ENCODE measurements at places on chromosomes 6 and 20.

- H3K36me3 ChIP-seq = no peaks in the 10 kb centered on the region
- no peaks in the 10 kb centered on the region for H3K27me3 ChIP-seq
- no peak overlapping the region for H3K27ac ChIP-seq
- H3K4me1 ChIP-seq = peaks cover 3% of the 10 kb centered on the region
Observed at GRCh38 chr20:34904202-34904621, 27.8 kb downstream of the ACSS2 start.

DNA sequence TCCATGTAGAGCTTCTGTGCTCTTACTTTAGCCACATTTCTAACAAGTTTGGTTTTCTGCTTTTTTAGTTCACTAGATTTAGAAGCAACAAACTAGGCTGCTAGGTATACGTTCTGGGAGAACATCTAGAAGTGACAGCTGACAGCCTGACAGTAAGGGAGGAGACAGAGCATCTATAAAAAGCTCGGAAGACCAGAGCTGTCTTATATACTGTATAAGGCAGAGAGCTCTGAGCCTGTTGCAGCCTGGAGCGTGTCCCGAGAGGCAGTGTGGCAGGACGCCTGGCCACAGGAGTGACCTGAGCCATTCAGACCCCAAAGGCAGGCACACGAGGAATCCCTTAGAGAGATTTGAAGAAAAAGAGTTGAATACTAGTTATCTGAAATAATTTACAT is 24.6 kb downstream of the PPP1R14C start:
- no peak for DNase-seq
- H3K27me3 ChIP-seq = peaks cover 31% of the 10 kb centered on the region
- no peak overlapping the region for H3K27ac ChIP-seq
- no peak overlapping the region for H3K4me3 ChIP-seq
- no peaks in the 10 kb centered on the region for H3K36me3 ChIP-seq

GRCh38 chr20:22001886-22002285 is 296.4 kb downstream of the PAX1 start:
- no peak for DNase-seq
- H3K27ac ChIP-seq = no peak overlapping the region
- no peaks in the 10 kb centered on the region for H3K4me1 ChIP-seq
- H3K4me3 ChIP-seq = no peak overlapping the region
- no peaks in the 10 kb centered on the region for H3K36me3 ChIP-seq

DNA sequence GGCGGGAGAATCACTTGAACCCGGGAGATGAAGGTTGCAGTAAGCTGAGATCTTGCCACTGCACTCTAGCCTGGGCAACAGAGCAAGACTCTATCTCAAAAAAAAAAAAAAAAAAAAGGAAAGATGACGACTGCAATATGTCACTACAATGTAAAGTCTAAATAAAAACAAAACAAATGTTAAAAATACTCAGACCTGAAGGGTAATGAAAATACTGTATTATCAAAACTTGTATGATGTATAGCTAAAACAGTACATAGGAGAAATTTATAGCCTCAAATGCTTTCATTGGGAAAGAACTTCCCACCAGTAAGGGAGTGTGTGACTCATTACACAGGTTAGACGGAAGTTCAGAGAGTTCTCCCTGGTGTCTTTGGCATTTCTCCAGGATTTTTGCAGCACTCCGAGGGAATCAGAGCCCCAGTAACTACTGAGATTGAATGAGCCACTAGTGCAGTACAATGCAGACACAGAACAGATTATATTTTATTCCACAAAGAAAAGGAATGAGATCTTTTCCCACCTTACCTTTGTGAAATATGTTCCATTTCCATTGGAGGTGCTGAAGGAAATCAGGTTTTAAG is 12.5 kb upstream of the RALGAPB start:
- H3K4me1 ChIP-seq = no peaks in the 10 kb centered on the region
- H3K36me3 ChIP-seq = no peaks in the 10 kb centered on the region
- H3K27me3 ChIP-seq = no peaks in the 10 kb centered on the region
- H3K4me3 ChIP-seq = no peak overlapping the region
- no peak for DNase-seq
- H3K27ac ChIP-seq = no peak overlapping the region

DNA sequence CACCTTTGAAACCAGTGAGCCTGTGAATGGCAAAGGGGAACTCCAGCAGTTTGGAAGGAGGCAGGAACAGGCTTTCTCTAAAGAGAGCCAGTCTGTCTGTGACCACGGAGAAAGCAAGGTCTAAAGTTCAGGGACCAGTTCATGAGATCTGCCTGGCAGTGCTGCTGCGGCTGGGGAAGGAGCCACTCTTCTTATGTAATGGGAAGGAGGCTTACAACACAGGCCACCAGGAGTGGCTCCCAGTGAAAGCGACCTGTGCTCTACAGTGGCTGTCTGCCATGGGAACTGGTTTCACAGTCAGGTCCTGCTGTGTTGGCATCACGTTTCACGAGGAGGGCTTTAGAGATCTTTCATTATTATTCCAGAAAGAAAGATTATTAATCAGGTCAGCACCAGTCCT is 291.9 kb upstream of the PRDM1 start:
- no peak for DNase-seq
- peaks cover 50% of the 10 kb centered on the region for H3K4me1 ChIP-seq
- peaks cover 2% of the 10 kb centered on the region for H3K27me3 ChIP-seq
- H3K27ac ChIP-seq = no peak overlapping the region
- H3K4me3 ChIP-seq = no peak overlapping the region

DNA sequence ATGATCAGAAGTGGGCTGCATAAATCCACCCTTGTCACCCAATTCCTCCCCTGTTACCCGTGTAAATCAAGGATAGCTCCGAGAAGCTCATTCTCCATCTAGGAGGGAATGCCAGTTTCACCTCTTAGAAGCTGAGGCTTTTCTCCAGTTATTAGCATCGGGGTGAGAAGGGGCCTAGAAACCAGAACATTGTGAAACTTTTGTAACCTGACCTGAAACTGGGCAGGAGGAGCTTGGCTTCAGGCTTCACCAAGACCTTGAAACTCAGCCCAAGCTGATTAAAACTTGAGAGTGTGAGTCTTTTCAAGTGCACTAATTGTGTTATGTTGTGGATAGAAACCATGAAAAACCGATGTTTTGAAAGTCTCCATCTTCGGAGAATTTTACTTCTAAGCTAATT is 103.1 kb downstream of the BMP2 start:
- no peak overlapping the region for H3K4me3 ChIP-seq
- H3K27ac ChIP-seq = no peak overlapping the region
- no peaks in the 10 kb centered on the region for H3K27me3 ChIP-seq
- DNase-seq = no peak
- no peaks in the 10 kb centered on the region for H3K36me3 ChIP-seq

GRCh38 chr6:36759148-36759759 is 61.6 kb downstream of the RAB44 start:
- peaks cover 45% of the 10 kb centered on the region for H3K4me1 ChIP-seq
- no peak overlapping the region for H3K4me3 ChIP-seq
- no peaks in the 10 kb centered on the region for H3K36me3 ChIP-seq
- DNase-seq = peak; percentile 88

- H3K4me3 ChIP-seq = no peak overlapping the region
- no peaks in the 10 kb centered on the region for H3K36me3 ChIP-seq
- H3K27ac ChIP-seq = no peak overlapping the region
- peaks cover 7% of the 10 kb centered on the region for H3K4me1 ChIP-seq
- no peak for DNase-seq
- H3K27me3 ChIP-seq = peaks cover 2% of the 10 kb centered on the region
Observed at GRCh38 chr6:131635384-131636340, 1.4 kb upstream of the ENPP3 start.

DNA sequence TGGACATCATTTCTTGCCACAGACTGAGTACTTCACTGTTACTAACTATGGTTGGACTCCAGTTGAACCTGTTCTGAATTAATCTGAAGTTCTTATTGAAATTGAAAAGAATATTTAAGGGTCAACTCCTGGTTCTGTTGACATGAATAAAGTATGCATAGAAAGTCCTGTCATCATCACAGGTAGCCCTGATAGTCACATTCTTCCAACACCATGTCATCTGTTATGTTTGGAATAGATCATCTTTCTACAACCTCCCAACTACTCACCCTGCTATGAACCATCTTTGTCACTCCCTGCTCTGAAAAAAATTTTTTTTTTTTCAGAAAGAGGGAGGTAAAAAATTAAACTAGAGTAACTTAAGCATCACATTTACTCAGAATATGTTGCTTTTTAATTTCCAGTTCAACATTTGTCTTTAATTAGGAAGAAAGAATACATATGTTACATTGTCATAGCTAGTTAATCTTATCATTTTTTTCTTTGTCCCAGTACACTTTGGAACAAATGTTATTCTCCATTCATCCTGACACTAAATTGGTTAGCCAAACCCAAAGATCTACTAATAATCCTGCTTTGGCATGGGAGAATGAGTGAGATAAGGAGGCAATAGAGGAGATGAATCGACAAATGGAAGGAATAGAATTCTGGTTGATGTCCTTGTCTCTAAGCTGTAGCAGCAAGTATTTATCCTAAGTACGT is 775.1 kb upstream of the NRSN1 start:
- H3K27ac ChIP-seq = no peak overlapping the region
- no peak for DNase-seq
- no peaks in the 10 kb centered on the region for H3K36me3 ChIP-seq
- H3K27me3 ChIP-seq = no peaks in the 10 kb centered on the region
- no peaks in the 10 kb centered on the region for H3K4me1 ChIP-seq

DNA sequence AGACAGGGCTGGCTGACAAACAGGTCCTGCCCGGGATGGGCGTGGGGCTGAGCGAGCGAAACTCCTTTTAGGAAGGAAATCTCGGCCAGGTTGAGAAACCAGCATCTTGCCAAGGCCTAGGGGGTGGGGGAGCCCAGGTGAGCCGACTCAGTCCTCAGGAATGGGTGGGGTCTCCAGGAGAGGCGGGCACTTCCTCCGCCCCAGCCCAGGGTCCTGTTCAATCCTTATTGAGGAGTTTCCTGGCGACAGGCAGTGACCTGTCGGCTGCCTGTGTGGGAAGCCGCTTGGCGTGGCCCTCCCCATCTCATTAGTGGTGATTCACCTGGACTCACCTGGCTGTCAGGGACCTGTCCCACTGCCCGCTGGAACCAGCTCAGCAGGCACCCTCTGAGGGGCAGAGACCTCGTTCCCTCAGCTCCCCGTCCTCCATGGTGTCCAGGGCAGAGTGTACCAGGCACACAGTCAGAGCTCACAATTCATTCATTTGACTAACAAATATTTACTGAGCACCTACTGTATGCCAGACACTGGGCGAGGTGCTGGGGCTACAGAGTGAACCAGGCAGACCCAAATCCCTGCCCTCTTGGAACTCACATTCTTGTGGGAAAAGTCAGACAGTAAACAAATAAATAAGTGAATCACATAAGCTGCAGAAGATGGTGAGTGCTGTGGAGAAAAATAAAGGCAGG is 51.1 kb downstream of the FGD2 start:
- H3K27ac ChIP-seq = no peak overlapping the region
- H3K27me3 ChIP-seq = no peaks in the 10 kb centered on the region
- DNase-seq = no peak
- peaks cover 14% of the 10 kb centered on the region for H3K4me1 ChIP-seq

- H3K27ac ChIP-seq = no peak overlapping the region
- H3K4me1 ChIP-seq = no peaks in the 10 kb centered on the region
- DNase-seq = no peak
- no peak overlapping the region for H3K4me3 ChIP-seq
Observed at GRCh38 chr6:112827793-112828192, 480.7 kb downstream of the RFPL4B start.

DNA sequence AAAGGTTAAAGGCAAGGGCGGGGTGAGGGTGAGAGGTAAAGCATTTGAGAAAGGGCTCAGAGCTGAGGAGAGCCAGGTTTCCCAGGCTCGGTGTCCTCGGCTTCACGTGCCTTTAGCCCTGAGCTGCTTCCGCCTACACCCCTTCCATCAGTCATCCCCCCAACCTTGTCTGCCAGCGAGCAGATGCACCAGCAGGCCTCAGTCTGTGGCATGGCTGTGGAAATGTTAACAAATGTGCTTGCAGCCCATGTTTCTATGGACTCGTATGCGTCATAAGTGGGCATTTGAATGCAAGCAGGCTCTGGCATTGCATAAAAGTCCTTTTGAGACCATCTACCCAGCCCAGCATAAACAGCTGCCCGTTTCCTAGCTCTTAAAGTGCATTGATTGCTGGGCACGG is 88.8 kb downstream of the SYNJ2 start:
- H3K27ac ChIP-seq = peak overlapping the region; percentile 22
- no peak for DNase-seq
- peaks cover 26% of the 10 kb centered on the region for H3K4me1 ChIP-seq
- no peaks in the 10 kb centered on the region for H3K27me3 ChIP-seq
- no peak overlapping the region for H3K4me3 ChIP-seq

GRCh38 chr6:137952247-137952646 is 85.2 kb downstream of the TNFAIP3 start:
- no peak overlapping the region for H3K27ac ChIP-seq
- DNase-seq = no peak
- no peak overlapping the region for H3K4me3 ChIP-seq

- no peaks in the 10 kb centered on the region for H3K36me3 ChIP-seq
- H3K4me3 ChIP-seq = no peak overlapping the region
- no peaks in the 10 kb centered on the region for H3K27me3 ChIP-seq
- no peak for DNase-seq
Observed at GRCh38 chr6:84390334-84390733, 162.9 kb upstream of the CEP162 start.

GRCh38 chr6:20349225-20349624 is 52.5 kb upstream of the E2F3 start:
- peaks cover 10% of the 10 kb centered on the region for H3K4me1 ChIP-seq
- H3K27me3 ChIP-seq = no peaks in the 10 kb centered on the region
- no peak for DNase-seq
- H3K4me3 ChIP-seq = no peak overlapping the region

DNA sequence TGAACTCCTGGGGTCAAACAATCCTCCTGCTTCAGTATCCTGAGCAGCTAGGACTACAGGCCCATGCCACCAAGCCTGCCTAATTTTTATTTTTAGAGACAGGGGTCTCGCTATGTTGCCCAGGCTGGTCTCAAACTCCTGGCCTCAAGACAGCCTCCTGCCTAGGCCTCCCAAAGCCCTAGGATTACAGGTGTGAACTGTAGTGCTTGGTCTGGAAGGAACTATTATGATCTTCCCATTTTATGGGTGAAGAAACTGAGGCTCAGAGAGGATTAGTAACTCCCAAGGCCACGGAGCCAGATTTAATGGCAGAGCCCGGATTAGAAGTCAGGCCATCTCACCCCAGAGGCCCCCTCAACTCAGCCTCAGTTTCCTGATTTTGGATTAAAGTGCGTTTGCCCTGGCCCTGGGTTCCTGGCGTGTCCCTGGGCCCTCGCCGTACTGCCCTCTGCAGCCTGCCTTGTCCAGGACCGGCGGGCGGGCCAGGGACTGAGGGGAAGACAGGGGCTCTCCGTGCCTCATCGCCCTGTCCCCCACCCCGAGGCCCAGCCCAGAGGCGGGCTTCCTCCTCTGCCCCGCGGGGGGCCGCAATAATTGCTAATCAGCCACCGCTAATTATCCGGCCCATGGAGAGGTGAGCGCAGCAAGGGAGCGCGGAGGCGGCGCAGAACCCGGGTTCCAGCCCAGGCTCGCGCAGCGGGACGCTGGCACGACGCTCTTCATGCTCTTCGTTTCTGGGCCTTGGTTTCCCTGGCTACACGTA is 34.9 kb downstream of the CD40 start:
- no peaks in the 10 kb centered on the region for H3K36me3 ChIP-seq
- DNase-seq = no peak
- peaks cover 3% of the 10 kb centered on the region for H3K27me3 ChIP-seq
- H3K4me3 ChIP-seq = no peak overlapping the region

GRCh38 chr6:140009286-140009685 is 634.8 kb upstream of the CITED2 start:
- no peaks in the 10 kb centered on the region for H3K36me3 ChIP-seq
- no peak overlapping the region for H3K27ac ChIP-seq
- H3K27me3 ChIP-seq = peaks cover under 1% of the 10 kb centered on the region
- H3K4me1 ChIP-seq = no peaks in the 10 kb centered on the region
- DNase-seq = no peak
- H3K4me3 ChIP-seq = no peak overlapping the region

- no peaks in the 10 kb centered on the region for H3K4me1 ChIP-seq
- no peak overlapping the region for H3K4me3 ChIP-seq
- no peak for DNase-seq
- H3K36me3 ChIP-seq = no peaks in the 10 kb centered on the region
- no peak overlapping the region for H3K27ac ChIP-seq
- peaks cover 17% of the 10 kb centered on the region for H3K27me3 ChIP-seq
Observed at GRCh38 chr6:53944543-53944942, 149.7 kb downstream of the LRRC1 start.

All from activated naive CD8-positive, alpha-beta T cell treated with anti-CD3 and anti-CD28 coated beads, Interleukin-2, amount 50 U/mL, for 24 hours (primary cell).